Activated CD8-positive, alpha-beta memory T cell treated with anti-CD3 and anti-CD28 coated beads for 48 hours (primary cell): ENCODE measurements at places on chromosomes 7 and 10.

DNA sequence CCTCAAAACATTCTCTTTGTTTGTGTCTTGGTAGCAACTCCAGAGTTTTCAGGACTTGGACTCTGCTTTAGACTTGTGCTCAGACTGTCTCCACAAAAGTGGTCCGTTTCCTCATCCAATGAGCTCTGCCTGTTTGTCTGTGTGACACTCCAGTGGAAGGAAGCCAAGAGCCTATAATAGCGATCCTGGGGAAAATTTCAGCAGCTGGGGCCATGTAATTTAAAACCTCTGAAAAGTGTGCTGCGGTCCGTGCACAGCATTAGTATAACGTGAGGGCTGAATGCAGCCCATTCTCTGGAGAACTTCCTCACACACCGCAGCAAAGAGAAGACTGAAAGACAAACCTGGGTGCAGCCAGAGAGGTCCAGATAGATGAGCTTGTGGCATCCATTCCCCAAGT, at the start of gene LRRC17:
LRRC17 (plus strand) TSS at position 259 of the 400 bp plus-strand sequence. CDS start 20,914 bp downstream, outside the sequence.
- no peak for DNase-seq

GRCh38 chr10:82572744-82573143, 697.8 kb downstream of the NRG3 start:
- no peak for DNase-seq

DNA sequence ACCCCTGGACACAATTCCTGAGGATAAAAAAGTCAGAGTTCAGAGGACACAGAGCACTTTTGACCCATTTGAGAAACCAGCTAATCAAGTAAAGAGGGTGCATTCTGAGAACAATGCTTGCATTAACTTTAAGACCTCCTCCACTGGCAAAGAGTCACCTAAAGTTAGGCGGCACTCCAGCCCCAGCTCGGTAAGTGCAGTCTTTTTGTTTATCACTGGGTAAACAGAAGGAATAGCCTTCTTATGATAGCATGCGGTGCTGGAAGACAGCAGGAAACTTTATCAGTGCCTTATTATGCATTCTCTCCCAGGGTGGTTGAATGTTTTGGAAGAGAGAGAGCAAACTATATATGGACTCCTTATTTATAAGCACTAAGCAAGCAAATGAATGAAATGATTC, 130.5 kb downstream of the CDK14 start:
- no peak for DNase-seq

GRCh38 chr7:84783141-84783778, 403.6 kb downstream of the SEMA3D start:
- no peak for DNase-seq

GRCh38 chr7:4241304-4241612, 440.8 kb upstream of the FOXK1 start:
- no peak for DNase-seq

DNA sequence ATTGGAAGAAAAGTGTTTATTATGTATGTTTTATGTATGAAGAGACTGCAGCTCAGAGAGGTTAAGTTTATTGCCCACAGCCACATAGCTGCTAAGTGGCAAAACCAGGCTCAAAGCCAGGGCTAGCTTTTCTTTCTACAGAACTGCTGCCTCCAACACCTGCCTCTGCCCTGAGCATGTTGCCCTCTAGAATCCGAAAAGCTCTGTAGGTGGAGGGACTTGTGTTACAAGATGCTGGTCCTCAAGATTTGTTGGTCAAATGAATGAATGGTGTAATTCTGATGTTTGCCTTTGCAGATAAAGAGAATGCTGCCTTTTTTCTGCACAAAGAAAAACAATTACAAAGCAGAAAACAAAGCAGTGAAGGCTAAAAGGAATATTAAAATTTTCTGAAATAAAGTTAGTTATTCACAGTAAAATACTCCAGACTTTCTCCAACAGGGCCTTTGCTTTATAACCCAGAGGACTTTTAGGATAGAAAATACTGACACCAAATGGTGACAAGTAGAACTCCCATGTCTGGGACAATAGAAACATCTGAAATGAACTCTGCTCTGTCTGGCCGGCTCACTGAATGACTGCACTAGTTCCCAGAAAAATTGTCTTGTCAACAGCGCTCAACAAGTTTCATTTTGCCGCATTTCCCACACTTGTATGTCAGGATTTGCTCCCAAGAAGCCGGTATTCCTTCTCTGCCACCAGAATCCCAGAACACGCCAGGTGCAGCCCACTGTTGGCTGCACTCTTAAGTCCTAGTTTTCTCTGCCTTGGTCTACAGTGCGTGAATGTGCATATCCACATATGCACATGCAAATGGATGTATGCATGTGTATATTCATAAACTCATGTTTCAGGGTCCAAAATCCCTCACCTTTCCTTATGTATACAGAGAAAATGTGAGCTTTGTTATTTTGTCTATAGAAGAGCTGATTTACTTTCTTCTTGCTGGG, 11.0 kb upstream of the DNTT start:
- DNase-seq = no peak

DNA sequence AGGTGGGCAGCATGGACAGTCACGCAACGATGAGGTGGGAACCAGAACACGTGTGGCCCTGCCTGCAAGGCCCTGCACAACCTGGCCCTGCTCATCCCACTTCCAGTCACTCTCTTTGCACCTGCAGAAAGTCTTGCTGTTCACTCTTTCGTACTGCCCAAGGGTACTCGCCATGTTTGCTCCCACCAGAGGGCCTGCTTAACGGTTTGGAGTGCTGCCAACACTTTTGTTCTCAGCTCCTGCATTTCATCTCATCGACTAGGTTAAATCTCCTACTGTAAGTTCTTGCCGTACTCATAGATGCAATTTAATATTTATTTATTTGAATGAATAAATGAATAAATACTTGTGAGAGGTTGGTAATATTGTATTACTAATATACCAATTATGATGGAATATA, 315.3 kb downstream of the SDK1 start:
- no peak for DNase-seq

DNA sequence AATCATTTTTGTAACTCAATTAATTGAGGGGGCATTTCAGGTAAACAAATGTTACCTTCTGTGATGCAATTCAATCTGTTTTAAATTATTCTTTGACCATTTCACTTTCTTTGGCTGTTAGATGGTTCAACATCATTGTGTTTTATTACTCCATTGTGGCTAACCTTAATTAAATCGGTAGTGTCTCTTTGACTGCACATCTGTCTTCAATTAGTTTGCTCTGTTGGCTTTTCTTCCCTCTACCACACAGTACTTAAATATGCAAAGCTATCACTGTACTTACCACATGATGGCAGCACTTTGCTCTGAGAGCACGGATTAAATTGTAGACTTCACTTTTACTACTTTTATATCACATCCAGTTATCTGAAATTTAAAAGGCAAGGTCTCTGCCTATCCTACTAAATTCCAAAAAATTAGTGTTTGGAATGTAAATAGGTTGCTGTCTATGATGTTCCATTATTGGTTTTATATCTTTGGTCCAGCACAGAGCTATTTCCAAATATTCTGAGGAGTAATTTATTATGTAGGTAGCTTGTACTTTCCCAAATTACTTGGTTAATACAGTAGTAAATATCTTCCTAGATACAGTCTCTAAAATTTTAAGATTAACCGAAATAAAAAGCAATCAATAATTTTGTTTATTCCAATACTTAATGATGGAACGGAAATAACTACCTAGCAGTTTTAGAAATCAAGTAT, 352.0 kb downstream of the PCLO start:
- DNase-seq = no peak
